ENCODE measurements at places on chromosomes 7 and 10.
A peak's percentile ranks its signal among the peaks of the same experiment; 100 is the strongest.

- DNase-seq, result peak; percentile 44
These were observed 100.0 kb downstream of the INPP5A start for GRCh38 chr10:132637477-132638129.

GRCh38 chr7:97620495-97620894 lies 111.4 kb upstream of the TAC1 start:
- no peak for DNase-seq

GRCh38 chr10:99555825-99556523 lies 23.2 kb downstream of the NKX2-3 start:
- DNase-seq, result no peak

DNA sequence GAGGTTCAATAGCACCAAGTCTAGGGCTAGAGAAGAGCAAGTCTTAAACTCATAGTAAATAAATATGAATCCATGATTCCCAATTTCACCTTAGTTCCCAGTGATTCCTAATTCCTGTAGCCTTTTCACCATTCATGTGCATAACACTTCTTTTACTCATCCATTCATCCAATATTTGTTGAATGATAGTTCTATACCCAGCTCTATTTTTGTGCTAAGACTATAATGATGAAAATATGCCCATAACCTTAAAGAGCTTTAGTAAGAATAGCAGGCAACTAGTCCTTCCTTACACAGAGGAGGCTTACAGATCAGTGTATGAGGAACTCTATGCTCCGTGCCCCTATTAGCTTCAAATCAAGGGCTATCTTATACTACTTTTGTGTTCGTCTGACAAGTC lies 280.2 kb upstream of the CHRM2 start:
- DNase-seq, result no peak

All from AG09309 (cell line).